Stimulated activated CD8-positive, alpha-beta memory T cell treated with anti-CD3 and anti-CD28 coated beads, Interleukin-4, amount 100 ng/mL, for 1 hour (primary cell): ENCODE measurements at places on chromosomes 6 and 20.

DNA sequence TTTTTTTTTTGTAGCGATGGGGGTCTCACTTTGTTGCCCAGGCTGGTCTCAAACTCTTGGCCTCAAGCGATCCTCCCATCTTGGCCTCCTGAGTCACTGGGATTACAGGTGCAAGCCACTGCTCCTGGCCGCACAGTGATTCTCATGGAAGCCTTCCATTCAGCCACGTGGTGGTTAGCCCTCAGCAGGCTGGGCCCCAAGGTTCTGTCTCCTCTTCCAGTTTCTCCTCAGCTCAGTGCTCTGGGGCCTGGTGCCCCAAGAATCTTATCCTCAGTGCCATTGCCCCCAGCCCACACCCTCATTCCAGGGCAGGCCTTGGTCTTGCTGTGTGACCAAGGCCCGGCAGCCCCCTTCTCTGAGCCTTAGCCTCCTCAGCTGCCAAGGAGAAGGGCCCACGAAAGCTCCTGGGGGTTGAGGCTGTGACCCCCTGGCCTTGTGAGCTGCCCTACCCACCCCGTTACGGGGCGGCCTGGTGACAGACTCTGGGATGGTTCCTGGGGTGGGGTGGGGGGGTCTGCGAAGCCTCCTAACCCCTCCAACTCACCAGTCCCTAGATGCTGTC is 16.4 kb downstream of the SRC start:
- no peak for DNase-seq

DNA sequence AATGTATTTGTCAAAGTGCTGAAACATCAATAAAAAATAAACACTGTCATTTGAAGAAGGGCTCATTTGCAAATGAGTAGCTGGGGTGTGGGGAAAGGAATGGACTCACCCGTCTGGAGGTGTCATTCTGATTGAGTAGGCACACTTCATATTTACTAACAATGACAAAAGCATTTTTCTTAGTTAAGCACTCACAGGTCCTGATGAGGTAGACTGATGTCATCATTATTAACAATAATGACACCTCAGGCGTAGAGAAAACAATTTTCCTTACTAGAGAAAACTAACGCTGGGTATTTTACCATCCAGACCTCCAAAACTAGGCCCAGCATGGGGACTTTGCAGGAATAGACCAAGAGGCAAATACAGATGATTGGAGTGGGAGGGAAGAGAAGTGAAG is 76.0 kb downstream of the UNC5CL start:
- DNase-seq = no peak

GRCh38 chr6:56343295-56343694 is 95.9 kb upstream of the COL21A1 start:
- no peak for DNase-seq

- DNase-seq = no peak
Measured at GRCh38 chr6:4781967-4782575, 5.9 kb downstream of the CDYL start.

DNA sequence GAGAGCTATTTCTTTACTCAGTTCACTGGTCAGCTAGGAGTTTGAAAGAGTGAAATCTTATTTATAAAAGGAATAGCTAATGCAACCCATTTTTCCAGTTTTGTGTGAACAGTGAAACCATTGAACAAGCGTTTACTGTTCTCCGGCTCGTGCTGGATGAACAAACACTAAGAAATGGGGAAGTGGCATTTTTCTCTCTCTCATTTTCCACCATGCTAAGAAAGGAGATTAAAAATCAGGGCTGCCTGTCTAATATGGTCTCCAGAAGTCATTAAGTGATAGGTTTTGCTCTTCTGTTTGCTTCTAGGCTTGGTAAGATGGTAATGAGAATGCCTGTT is 774 bp upstream of the SFT2D1 start:
- DNase-seq = no peak

- DNase-seq = no peak
Measured at GRCh38 chr6:131172222-131172621, 37.0 kb downstream of the AKAP7 start.

- DNase-seq = no peak
Measured at GRCh38 chr20:53502820-53503219, 90.8 kb downstream of the ZNF217 start.

- no peak for DNase-seq
Measured at GRCh38 chr20:52004715-52005114, 186.9 kb downstream of the ZFP64 start.
